ENCODE measurements at places on chromosomes 11 and 22.

GRCh38 chr11:35750315-35750714 is 87.7 kb downstream of the TRIM44 start:
- no peak for DNase-seq

GRCh38 chr22:27416511-27417420 is 384.8 kb downstream of the MN1 start:
- no peak for DNase-seq

DNA sequence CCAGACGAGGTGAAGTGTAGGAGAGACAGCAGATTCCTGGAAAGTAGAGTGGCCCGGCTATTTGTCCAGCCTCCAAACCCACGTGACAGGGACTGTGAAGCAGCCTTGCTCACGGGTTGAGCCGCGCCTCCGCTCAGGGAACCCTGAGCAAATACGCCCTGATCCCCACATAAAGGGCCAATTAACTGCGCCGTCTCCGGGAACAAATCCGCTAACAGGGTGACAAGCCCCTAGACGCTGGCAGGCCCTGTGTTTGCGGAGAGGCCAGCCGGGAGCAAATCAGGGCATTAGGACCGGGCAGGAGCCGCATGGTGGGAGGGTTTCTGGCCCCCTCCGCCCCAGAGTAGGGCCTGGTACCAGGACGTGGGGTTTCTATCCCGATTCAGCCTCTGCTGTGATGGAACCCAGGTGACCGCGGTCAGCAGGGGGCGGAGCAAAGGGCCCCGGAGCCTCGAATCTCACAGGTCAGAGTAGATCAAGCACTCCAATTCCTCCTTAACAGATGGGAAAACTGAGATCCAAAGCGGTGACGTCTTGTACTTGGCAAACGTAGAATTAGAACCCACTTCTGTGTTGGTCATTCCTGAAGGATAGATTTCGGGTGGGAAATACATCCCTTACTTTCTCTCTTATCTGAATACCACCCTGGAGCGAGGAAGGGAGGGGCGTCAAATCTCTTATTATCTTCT is 2.0 kb upstream of the ROBO3 start:
- DNase-seq: no peak

DNA sequence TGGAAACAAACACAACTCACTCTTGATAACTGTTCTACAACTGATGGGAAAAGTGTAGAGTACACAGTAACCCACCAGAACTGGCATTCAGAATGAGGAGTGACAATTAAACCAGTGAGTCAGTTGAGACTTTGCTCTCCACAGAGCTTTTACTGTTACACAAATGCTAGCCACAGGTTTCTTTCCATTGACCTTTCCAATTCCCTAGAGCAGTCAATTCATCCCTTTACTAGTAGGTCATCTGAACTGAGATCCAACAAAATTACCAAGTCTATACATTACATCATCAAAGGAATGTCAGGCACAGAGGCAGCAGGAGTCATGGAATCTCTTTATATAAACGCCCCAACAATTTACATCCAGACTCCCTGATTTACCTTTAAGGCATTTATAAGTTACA is 65.9 kb downstream of the PHF21A start:
- no peak for DNase-seq

DNA sequence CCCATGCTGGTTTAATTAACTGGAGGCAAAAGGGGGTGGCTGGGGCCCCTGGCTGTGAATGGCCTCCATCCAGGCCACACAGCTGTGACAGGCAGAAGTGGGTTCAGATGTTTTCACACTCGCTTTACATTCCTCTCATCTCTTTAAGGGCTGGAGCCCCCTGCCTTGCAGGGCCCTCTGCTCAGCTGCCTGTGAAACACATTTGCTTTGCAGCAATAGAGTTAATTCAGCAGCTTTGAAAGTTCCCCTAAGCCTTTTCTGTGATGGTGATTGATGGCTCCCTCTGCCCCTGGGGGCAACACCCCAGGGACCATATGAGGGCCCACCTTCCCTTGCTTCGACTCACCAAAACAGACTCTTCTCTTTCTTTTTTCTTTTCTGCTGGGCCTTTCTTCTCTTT is 139.3 kb downstream of the FEZ1 start:
- no peak for DNase-seq

DNA sequence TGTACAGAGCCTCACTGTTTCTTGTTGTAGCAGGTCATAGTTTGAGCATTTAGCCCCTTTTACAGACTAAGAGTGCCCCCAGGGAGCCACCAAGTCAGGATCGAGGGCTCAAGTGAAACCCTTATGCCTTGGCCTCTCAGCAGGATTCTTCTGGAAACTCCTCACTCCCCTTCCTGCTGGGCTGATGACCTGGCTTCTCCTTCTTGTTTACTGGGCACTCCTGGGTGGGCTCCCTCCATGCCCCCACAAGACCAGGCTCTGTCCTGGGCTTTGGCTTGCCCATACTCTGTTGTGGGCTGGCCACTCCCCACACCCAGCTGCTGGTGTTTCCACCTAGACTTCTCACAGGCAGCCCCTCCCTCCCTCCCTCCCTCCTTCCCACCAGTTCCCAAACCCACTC is 69.6 kb downstream of the MED15 start:
- no peak for DNase-seq

DNA sequence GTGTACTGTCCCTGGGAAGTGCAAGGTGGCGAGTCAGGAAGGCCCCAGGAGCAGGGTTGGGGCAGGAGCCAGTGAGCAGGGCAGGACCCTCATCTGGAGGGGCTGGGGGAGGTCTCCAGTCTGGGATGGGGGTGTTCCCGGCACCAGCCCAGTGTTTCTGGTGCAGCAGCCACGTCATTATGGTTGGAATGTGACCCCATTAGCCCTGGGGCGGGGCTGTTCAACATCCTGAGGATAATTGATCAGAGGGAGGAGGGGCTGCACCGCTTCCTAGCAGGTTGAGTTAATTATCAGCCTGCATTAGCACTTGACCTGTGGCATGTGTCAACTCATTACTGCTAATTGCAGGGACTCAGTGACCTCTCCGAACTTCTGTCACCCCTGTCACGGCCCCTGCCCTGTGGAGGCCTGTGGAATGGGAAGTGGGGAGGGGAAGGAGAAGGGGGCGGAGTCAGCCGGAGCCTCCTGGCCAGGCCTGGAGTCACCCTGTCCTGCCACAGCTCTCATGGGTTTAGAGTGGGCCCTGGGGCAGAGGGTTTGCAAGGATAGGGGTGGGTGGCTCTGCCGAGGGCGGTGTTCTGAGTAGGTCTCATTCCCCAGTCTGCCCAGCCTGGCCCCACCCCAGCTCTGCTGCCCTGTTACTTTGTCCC is 52.8 kb upstream of the CCDC188 start:
- DNase-seq: no peak

DNA sequence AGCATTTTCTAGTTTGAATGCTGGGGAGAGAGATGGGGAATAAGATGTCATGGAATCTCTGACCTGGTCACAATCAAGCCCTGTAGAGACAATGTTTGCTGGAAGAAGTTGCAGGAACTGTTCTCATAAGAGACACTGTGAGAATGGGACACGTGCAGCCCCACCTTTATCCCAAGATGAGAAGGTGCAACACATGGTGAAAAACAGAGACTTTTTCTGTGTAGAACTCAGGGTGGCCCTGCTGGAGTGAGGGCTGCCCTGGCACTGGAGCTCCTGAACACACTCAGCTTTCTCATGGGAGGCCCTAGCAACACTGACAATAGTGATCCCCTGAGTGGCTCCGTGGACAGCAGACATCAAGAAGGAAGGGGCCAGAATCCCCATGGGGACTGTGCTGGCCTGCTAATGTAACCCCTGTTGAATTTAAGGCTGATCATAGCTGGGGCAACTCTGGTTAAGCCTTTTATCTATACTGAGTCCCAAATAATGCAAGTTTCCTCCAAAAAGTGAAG is 106.6 kb downstream of the ME3 start:
- no peak for DNase-seq

DNA sequence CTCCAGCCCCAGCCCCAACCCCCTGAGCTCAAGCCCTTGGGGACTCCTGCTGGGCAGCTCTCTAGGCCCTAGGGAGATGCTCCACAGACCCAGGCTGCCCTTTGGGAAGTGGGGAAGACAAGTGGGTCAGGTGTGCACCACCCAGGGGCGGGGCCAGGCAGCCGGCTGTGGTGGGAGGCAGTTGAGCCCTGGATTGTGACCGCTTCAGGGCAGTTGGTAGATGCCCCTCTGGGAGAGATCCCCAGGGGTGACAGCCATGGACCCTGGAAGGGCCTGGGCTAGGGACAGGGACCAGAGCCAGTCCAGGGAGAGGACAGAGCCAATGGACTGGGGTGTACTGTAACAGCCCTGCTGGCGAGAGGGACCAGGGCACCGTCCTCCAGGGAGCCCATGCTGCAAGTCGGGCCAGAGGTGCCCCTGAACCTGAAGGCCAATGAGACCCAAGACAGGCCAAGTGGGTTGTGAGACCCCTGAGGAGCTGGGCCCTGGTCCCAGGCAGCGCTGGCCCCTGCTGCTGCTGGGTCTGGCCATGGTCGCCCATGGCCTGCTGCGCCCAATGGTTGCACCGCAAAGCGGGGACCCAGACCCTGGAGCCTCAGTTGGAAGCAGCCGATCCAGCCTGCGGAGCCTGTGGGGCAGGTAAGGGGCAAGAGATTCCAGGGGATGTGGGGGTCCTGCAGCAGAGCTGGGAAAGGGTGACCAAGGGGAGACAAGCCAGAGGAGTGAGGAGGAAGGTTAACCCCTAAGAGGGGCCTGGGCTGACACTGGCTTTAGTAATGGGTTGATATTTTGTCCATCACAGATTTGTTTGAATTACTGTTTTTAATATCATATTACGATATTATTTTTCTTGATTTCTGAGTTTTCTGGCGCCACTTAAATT is at the start of gene IGLL5:
Gene IGLL5, plus strand, starts transcription at position 196 of the 883 bp plus-strand sequence. Its CDS starts 238 bp downstream, at position 434.
- DNase-seq: no peak

- no peak for DNase-seq
Measured at GRCh38 chr11:100793525-100793924, 106.4 kb downstream of the ARHGAP42 start.

GRCh38 chr11:11567936-11568650 is 53.7 kb downstream of the GALNT18 start:
- DNase-seq: no peak

DNA sequence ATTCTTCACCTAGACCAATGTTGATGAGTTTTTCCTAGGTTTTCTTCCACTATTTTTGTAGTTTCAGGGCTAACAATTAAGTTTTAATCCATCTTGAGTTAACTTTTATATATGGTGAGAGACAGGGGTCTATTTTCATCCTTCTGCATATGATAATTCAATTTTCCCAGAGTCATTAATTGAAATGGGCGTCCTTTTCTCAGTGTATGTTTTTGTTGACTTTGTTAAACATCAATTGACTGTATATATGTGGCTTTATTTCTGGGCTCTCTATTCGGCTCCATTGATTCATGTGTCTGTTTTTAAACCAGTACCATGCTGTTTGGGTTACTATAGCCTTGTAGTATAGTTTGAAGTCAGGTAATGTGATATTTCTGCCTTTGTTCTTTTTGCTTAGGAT is 282.1 kb downstream of the INSC start:
- no peak for DNase-seq

GRCh38 chr11:58745705-58746364 is 14.1 kb upstream of the GLYAT start:
- DNase-seq: no peak

GRCh38 chr11:86335131-86335767 is 33.2 kb downstream of the HIKESHI start:
- DNase-seq: no peak

DNA sequence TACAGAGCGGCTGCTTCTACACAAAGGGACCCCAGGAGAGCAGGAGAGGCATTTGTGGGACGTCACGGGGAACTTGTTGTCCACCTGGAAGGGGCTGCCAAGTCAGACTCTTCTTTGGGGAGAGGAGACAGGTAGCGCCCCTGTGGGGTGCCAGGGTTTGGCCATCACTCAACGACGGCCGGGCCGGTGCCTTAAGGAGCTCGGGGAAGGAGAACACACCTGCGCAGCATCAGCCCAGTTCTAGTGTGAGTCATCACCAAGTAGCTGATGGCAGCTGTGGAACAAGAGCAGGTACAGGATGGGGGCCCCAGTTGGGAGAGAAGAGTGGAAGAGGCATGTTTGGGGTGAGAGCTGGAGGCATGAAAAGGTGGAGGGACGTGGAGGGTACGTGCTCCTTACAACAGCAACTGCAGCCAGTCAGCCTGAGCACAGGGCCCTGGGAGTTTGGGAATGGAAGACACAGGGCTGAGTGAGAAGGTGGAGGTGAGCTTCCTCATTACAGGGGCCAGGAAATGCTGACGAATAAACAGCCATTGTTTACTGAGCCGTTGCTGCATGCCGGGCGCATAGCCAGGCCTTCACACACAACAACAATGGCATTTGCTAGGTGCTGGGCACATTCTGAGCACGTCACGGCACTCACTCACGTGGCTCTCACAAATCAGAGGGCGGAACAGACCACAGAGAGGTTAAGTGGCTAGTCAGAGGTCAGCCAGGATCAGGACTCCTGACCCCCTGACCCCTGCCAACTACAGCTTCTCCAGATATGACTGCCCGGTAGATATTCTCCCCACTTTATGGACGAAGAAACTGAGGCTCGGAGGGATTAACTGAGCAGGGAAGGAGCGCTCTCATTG is 29.1 kb upstream of the TP53I11 start:
- no peak for DNase-seq

DNA sequence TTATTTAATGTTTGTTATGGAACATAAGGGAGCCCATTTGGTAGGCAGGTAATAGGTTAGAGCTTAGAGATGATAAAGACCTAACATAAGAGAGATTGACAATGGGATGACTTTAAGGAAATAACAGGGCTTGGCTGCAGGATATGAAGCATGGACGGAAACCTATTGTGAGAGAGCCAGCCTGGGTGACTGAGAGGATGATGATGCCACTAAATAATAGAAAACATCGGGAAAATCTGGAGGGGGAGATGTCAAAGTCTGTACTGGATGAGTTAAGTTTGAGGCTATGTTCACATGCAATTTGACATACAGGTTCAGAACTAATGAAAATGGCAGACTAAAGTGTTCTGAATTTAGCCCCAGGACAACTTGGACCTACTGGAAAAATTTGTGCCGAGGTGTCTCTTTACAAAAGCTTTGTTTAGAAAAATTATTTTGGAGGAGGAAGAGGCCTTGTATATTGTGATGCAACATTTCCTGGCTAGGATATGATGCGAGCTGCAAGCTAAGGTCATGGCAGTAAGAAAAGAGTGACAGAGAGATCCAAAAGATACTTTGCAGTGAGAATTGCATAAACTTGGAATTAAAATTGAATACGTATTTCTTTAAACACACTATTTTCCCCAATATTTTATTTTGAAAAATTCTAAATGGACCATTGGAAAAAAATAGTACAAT is 339.3 kb upstream of the PLET1 start:
- no peak for DNase-seq

DNA sequence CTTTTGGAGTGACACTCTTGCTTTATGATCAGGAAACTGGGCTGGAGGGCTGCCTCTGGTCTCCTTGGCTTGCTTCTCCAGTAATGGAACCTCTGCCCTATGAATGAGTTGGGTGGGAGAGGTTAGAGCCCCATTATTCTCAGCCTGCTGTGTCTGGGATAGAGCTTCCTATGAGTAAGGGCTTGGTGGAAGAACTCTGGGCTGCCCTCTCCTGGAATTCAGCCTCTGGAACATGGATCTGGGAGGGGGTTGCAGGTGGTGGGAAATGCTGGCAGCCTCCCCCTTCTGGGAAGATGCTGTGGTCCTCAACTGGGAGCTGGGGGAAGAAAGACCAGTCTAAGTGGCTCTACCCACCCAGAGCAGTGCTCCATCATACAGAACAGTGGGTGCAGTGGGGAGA is 81.8 kb upstream of the SYN3 start:
- no peak for DNase-seq
